ENCODE measurements at places on chromosomes 7 and 10.

- no peak for DNase-seq
These were observed 91.2 kb upstream of the WNT16 start for GRCh38 chr7:121237601-121238000.

DNA sequence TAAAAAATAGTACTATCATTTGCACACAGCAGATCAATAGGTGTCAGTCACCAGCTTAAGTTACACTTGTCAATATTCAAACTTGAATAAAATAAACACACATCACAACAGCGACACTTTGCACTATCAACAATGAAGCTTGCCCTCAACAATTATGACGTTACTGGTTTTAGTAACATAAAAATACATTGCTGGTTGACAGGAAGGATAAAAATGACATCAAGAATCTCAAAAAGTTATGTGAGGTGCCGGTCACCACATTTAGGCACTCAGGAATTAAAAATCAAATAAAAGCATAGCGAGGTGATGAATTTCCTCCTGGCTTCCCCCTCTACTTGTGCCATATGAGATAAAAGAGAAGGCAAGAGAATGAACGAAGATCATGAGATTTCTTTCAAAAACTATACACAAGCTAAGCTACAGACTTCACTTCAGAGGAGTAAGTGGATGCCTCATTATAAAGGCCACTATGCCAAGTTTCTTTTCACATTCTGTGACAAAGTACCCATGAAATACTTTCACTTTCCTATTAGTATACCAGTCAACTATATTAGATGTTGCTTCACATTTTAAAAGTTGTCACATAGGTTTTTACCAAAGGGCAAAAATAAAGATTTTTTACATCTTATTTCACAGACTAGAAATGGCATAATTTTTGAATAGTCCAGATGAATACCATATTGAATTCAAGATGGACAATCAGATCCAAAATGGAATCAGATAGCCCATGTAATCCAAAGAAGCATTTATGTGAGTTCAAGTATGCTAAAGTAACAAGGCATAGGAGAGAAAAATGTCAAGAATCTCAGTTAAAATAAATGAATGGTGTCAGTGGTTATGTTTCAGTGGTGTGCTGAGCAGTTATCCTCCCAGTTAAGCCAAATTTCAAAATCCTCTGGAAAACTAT is 3.6 kb downstream of the CCDC71L start:
- DNase-seq, result no peak

DNA sequence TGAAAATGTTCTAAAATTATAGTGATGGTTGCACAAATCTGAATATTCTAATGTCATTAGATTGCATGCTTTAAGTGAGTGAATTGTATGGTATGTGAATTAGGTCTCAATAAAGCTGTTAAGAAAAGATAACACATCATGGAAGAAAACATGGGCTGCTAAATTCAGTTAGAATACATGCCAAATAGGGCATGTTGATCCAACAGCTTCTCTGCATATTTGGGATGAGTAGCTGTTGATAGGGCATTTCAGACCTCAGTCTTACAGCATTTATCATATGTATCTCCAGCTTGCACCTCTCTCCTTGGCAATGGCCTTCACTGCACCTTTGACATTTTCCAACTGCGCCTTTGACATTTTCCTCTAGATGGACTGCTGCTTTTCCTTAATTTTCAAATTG is 13.2 kb downstream of the CREB5 start:
- no peak for DNase-seq

- no peak for DNase-seq
These were observed 155.2 kb downstream of the PRKAG2 start for GRCh38 chr7:151721694-151722093.

GRCh38 chr7:155992974-155993373 is 180.7 kb upstream of the SHH start:
- DNase-seq, result no peak
